ENCODE measurements at places on chromosomes 6 and 20. TPM values are rescaled to one million over a fixed set of nuclear protein-coding genes. Genes with fewer than 3 reads are reported as not detected.

- H3K4me1 ChIP-seq: no peaks in the 10 kb centered on the region
- DNase-seq: no peak
- H3K27me3 ChIP-seq: no peaks in the 10 kb centered on the region
Observed at GRCh38 chr6:97068211-97068610, 143.7 kb downstream of the KLHL32 start.

DNA sequence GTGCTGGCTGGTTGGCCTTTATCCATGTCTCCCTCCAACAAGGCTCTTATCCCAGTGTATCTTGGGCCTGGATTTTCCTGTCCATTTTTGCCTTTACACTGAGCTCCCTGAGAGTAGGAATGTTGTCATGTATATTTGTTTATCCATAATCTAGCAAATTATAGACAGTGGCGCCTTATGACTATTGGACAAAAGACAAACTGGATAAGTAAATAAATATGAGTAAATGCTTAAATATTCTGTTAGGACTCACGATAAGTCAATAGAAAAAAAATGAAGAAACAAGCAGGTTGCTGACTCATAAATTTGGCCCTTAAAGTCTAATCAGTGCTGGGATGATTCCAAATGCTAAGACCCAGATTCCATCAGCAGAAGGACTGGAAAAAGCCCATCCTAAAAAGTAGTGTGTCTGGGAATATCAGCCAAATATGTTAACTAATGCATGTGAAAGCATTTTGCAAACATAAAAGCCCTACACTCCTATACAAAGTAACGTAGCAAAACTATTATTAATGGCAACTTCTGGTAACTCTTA is 55.0 kb upstream of the PCSK2 start:
- H3K27me3 ChIP-seq: no peaks in the 10 kb centered on the region
- H3K36me3 ChIP-seq: no peaks in the 10 kb centered on the region
- no peak overlapping the region for H3K27ac ChIP-seq
- H3K4me3 ChIP-seq: no peak overlapping the region

- peak; percentile 74 for DNase-seq
- peak overlapping the region; percentile 24 for H3K27ac ChIP-seq
- no peaks in the 10 kb centered on the region for H3K27me3 ChIP-seq
Observed at GRCh38 chr6:132763269-132763668, 5.6 kb upstream of the VNN2 start.

The BHLHE23 gene
- polyA plus RNA-seq: not detected

The UST gene
- polyA plus RNA-seq: 7.2 TPM

Data from spleen (tissue), 13 donors.